Stimulated activated effector memory CD8-positive, alpha-beta T cell treated with anti-CD3 and anti-CD28 coated beads, Interleukin-12 subunit alpha, Interleukin-12 subunit beta, amount 100 ng/mL, for 72 hours (primary cell): ENCODE measurements at places on chromosomes 11 and 22.

DNA sequence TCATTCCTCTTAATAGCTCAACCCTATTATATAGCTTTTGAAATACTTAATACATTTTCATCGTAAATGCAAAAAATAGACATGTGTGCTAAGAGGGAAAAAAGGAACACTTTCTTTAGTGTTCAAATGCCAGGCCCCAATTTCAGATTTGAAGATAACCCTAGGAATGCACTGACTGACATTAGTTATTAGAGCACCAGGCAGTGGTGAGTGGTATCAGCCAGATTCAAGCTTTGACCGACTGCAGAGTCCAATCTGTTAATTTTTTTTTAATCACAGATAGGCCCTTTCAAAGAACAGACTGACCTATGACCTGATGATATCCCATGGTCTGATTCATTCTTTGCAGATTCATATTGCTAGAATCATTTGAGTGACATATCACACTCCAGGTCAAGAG, 874.2 kb upstream of the CHORDC1 start:
- DNase-seq = no peak

DNA sequence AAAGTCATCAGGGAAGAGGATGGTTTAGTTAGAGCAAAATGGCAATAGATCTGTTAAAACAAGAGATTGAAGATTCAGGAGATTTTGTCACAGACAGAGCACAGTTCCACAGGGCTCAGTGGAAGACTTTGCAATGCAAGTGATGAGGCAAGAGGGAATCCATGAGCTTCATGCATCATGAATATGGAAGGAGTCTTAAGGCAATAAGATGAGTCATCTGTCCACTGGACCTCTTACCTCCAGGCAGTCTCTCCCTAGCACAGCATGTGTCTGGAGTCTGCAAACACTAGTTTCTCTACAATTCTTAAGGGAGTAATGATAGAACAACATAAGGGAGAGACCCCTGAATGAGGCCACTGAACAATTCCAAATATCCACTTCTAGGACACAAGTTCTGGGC, 245.7 kb downstream of the NXPE2 start:
- no peak for DNase-seq

- DNase-seq = no peak
Observed at GRCh38 chr22:29784451-29785361, 17.5 kb downstream of the UQCR10 start.

DNA sequence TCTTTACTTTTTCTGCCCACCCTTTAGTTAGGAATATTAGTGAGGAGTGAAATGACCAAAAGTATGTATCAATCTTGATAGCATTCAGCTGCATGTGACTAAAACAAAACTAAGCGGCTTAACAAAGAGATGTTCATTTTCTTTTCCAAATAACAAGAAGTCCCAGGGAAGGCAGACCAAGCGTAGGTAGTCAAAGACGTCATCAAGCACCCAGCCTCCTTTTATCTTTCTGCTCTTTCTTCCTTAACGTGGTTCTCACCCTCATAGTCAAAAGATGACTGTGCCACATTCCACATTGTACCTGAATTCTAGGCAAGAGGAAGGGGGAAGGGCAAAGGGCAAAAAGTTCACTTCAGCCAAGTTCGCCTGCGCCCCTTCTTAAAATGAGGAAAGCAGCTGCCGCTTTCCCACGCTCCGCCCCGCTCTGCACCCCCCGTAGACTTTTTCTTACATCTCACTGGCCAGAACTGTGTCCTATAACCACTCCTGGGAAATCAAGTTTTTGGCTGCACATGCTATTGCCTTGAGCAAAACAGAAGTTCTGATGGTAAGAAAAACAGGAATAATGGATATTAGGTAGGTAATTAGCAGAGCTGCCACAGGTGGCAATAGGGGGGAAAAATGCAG, 14.6 kb upstream of the PGM2L1 start:
- DNase-seq = no peak

- no peak for DNase-seq
Observed at GRCh38 chr11:69005183-69005630, 7.8 kb downstream of the MRGPRF start.
